ENCODE measurements at places on chromosomes 3 and 15.

DNA sequence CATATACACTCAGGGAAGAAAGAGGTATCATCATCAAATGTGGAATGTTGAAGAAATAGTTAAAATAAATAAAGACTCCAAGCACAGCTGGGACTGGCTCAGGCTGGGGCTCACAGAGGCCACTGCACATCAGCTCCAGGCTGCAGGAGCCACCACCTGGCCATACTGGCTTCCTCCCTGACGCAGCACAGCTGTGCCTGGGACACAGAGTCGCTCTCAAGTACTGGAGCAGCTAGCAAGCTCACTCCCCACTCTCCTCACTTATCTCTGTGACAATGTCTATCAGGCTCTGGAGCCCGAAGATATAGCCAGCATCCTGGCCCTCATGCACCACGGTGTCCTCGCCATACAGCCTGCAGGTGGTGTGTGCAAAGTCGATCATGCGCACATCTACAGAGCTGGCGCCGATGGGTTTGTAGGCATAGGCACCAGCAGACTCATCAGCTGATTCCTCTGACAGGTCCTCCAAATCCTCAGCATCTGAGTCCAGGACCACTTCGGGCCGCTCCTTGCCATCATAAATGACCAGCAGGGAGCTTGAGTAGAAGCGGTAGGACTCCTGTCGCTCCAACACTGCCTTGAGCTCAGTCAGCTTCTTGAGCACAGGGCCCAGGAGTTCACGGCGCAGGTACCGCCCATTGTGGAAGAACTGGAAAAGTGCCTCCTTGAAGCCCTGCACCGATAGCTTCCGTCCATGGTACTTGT, 2.5 kb upstream of the NCKIPSD start:
- DNase-seq, result no peak

DNA sequence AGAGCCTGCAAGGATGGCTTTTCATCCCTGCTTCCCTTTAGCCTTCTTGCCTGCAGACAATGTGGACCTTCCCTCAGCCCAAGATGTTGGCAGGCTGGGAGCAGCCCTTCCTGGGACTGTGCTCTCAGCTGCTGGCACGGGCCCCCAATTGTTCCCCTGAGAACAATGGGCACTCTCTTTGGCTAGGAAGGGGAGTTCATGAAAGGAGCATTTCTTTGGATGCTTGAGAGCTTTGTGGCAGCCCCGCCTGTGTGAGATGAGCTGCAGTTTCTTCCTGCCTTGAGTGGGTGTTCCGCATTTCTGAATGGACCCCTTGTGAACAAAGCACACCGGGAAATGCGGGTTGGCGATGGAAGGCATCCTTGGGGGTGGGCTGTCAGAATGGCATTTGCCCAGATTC, 35.0 kb upstream of the BSN start:
- no peak for DNase-seq

GRCh38 chr3:141431411-141432378, 55.1 kb upstream of the RASA2 start:
- no peak for DNase-seq

- DNase-seq, result no peak
Measured at GRCh38 chr3:133294253-133294652, 105.6 kb upstream of the BFSP2 start.

- no peak for DNase-seq
Measured at GRCh38 chr15:88115486-88116152, 140.9 kb downstream of the NTRK3 start.

DNA sequence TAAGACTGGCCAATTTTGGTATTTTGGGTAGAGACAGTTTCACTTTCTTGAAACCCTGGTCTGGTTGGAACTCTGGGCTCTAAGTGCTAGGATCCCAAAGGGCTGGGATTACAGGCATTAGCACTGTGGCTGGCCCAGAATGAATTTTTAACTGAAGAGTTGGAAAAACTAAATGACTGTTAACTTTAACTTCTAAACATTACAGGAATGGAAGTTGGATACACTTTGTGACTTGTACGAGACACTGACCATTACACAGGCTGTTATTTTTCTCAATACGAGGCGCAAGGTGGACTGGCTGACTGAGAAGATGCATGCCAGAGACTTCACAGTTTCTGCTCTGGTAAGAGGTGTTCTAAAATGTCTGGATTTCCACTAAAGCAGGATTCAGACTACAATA, 3.5 kb downstream of the EIF4A2 start:
- DNase-seq, result no peak

- no peak for DNase-seq
Measured at GRCh38 chr3:166864473-166865467, 515.3 kb downstream of the ZBBX start.

DNA sequence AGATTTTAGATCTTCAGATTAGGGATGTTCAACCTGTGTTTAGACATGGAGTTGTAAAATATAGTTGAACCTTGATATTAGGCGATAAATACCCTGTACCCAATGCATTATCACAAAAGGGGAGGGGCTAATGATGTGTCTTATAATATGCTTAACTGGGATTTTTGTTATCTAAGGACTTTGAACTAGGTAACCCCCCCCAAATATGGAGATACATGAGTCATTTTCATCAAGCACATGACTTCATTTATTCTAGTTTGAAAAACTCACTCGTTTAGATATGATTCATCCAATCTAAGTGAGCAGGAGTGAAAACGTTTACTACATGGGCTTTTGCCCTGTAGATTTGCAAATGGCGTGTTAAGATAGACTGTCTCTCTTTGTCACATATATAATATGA, 212.4 kb downstream of the IL5RA start:
- DNase-seq, result no peak

DNA sequence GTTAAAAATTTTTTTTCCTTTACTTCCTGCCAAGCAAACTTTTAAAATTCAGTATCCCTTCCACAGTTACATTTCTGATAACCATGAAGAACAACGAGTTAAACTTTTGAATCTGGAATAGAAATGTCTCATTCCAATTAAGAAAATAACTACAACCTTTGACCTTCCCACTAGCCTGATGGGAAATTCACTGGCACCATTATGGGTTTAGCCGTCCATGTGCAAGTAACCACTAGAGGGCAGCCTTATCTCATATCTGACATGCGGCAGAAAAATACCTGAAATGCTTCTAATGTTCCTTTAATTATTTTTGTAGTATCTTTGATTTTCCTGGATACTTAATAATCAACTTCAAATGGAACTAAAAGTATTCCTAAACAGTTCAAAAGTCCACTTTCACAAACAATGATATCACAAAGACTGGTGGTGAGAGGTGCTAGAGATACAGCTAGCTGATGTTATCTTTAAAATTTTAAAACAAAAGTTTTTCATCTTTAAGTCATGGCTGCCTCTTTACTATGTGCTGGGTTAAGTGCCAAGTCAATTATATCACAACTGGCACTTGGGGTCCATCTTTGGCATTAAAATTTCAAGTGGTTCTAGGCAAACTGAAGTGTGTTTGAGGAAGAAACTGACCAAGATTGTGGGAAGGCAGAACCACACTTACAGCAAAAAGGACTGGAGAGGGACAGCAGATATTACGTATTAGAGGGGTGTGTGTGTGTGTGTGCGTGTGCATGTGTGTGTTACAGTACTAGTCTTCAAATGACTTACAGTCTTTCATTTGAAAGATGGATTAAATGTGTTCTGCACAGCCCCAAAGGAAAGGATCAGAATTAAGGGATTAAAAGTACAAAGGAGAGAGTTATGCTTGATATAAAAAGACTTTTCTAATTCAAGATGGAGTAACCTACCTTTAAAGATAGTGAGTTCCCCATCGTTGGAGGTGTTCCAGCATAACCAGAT, 107.1 kb upstream of the ICE2 start:
- DNase-seq, result no peak

DNA sequence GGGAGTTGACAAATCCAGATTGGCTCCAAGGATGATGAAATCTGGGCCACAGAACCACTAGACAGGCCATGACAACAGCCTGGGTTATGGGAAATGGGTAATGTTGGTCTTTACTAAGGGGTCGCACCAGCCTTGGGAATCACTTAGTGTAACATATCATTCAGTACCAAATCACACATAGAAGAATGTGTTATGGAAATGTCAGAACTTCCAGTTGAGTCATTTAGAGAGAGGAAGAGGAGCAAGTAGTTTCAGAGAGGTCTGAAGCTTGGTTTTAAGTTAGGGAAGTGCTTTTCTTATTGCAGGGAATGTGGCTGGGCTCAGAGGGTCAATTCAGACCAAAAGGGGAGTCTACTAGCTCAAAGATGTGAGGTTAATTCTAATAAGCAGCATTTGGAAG, 241.6 kb upstream of the ZPLD1 start:
- no peak for DNase-seq

DNA sequence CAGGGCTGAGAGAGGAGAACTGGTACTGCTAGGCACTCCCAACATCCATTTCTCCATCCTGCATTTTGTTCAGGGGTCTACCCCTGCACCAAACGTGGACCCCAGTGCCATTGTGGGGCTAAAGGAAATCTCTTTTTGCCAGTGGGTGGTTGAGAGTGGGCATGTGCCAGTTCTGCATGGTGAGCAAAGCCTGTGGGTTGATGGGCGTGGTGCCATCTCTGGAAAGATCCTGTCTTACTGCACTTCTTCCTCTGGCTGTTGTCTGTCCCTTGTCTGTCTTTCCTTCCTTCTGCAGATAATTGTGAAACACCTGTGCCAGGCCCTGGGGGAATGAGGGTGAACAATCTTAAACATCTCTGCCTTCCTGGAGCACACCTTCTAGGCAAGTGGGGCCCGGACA, 1.4 kb upstream of the RARRES1 start:
- no peak for DNase-seq

DNA sequence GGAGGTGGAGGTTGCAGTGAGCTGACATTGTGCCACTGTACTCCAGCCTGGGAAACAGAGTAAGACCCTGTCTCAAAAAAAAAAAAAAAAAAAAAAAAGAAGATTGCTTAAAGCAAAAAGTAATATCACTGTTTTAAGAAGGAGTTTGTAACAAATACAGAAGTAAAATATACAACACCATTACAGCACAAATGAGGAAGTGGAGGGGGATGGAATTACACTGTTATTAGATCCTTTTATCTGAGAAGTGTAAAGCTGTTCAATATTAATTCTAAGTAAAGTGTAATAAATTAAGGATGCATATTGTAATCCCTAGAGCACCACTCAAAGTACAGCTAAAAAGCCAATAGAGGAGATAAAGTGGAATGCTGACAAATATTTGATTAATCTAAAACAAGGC, 47.0 kb upstream of the SNRPA1 start:
- DNase-seq, result no peak

- DNase-seq, result no peak
Measured at GRCh38 chr3:131402391-131403039, 20.9 kb downstream of the NUDT16 start.

- no peak for DNase-seq
Measured at GRCh38 chr3:194343561-194343893, 7.6 kb downstream of the CPN2 start.

DNA sequence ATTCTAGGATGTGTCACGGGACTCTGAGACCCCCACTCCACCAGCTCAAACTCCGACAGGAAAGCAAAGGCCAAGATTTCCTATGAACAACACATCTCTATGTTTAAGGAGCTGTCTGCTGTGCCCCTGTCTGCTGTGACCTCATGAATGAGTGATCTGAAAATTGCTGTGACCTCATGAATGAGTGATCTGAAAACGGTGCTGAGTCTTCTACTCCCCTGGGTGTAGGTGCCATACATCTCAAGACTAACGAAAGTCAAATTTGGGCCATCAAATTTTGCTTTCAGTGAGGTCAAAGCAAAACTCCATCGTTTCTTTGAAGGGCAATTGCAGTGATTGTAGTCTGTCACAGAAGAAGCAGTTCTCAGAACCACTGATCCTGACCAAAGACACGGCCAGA, 24.4 kb downstream of the IL5RA start:
- no peak for DNase-seq

DNA sequence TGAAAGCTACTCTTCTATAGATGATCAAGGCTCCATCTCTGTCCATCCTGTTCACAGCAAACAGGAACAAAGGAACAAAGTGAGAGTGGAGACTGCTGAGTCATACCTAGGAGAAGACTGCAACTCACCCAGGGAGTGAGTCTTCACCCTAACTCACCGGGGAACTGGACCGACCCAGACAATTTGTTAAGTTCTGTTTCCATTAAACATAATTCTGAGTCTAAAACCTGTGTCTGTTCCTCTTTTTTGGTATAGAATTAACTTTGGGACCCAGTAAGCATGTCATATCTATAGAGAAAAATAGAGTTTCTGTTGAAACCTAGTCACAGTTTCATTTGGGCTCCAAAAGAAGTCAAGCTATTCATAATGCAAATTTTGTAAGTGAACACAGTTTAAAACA, 21.6 kb downstream of the CCDC80 start:
- no peak for DNase-seq

DNA sequence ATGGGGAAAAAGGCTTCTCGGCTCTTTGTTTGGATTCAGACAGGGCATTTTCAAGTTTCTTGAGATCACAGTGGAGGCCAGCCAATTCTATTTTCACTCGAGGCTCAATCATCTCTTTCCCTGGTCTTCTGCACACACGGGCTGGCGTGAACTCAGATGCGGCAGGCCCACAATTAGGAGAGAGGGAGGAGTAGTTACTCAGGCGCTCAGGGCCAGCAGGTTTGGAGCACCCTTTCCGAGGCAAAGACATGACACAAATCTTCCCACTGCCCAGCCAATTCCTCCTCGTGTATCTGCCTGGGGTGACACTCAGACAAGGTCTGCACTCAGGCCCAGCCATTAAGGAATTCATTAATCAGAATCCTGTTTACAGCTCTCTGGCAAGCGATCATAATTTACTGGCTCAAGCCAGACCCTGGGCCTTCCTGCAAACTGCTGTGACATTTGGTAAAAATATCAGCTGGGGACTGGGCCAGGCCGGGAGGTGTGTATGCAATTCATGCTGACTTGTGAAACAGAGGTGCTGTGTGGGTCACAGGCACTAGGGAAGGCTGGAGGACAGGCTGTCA, 68.1 kb upstream of the TLE3 start:
- no peak for DNase-seq

- DNase-seq, result no peak
Measured at GRCh38 chr15:72800833-72801481, 17.4 kb upstream of the ADPGK start.

- no peak for DNase-seq
Measured at GRCh38 chr15:100559330-100559729, 30.6 kb upstream of the CERS3 start.

DNA sequence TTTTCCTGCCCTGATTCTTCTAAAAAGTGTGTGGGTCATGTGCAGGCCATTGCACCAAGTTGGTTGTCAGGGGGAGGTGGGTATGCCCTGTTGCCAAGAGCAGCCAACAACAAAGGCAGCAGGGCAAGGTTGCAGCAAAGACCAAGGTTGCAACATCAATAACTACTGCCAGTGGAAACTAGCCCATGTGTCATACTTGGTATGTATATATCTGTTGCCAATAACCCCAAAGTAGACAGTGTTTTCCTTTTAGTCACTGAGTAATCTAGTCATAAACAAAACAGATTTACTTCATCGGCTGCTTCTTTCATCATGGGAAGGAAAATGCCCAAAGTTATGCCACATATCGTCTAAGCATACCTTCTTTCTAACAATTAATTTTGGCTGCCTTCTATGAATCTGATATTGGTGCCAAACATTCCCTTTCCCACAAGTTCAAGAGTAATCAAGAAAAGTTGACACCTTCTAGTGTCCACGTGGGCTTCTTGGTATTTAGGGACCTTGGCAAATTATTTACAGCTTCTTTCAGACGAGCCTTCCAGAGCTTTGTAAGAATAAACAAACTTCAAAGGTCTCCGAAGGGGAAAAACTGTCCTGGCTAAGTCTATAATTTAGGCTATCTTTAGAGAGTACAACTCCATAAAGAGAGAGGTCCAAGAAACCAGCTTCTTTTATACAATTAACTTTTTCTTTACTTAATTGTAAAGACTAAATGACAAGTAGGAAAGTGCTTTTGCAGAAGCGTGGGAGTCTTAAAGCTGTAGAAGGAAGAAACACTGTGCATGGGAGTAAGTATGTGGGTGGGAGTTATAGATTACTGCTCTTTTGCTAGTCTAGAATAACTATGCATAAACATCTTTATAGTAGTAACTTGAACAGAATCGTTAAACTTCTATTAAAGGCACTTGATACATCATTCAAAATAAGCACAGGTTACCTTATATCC, 10.0 kb upstream of the MBNL1 start:
- peak; percentile 48 for DNase-seq

All from activated CD8-positive, alpha-beta memory T cell treated with anti-CD3 and anti-CD28 coated beads for 1 hour (primary cell).